ENCODE measurements at places on chromosomes 6 and 20. TPM values are rescaled to one million over a fixed set of nuclear protein-coding genes. Genes with fewer than 3 reads are reported as not detected.

The NKX2-2 gene
- not detected for total RNA-seq

The POU3F2 gene
- not detected for total RNA-seq

The EYA4 gene
- total RNA-seq = 7.5 TPM

The OLIG3 gene
- total RNA-seq = not detected

The OR2H2 gene
- not detected for total RNA-seq

The FGD2 gene
- total RNA-seq = not detected

All from A549 treated with dexamethasone at 1 μM for 4 hours (cell line).